ENCODE measurements at places on chromosomes 16 and 17.

- no peak for DNase-seq
Measured at GRCh38 chr17:50767446-50767845, at the start of gene ANKRD40CL. Gene ANKRD40CL (minus strand): TSS chr17:50767518. CDS start chr17:50766913, 605 bp downstream.

GRCh38 chr16:56203052-56203451 is 11.8 kb downstream of the GNAO1 start:
- DNase-seq = peak; percentile 8

GRCh38 chr17:36673637-36674277 is 72.4 kb downstream of the MRM1 start:
- DNase-seq = no peak

DNA sequence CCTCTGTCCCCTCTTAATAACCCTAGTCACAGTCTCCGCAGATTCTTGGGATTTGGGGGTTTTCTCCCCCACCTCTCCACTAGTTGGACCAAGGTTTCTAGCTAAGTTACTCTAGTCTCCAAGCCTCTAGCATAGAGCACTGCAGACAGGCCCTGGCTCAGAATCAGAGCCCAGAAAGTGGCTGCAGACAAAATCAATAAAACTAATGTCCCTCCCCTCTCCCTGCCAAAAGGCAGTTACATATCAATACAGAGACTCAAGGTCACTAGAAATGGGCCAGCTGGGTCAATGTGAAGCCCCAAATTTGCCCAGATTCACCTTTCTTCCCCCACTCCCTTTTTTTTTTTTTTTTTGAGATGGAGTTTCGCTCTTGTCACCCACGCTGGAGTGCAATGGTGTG is 5.6 kb downstream of the CCL22 start:
- no peak for DNase-seq

- DNase-seq = no peak
Measured at GRCh38 chr16:23317751-23318150, 15.6 kb downstream of the SCNN1B start.

GRCh38 chr17:80313160-80313829 is 52.6 kb downstream of the RNF213 start:
- no peak for DNase-seq

- DNase-seq = no peak
Measured at GRCh38 chr17:15981208-15981607, 18.3 kb downstream of the ZSWIM7 start.

GRCh38 chr16:12781777-12782176 is 21.9 kb downstream of the CPPED1 start:
- DNase-seq = no peak

DNA sequence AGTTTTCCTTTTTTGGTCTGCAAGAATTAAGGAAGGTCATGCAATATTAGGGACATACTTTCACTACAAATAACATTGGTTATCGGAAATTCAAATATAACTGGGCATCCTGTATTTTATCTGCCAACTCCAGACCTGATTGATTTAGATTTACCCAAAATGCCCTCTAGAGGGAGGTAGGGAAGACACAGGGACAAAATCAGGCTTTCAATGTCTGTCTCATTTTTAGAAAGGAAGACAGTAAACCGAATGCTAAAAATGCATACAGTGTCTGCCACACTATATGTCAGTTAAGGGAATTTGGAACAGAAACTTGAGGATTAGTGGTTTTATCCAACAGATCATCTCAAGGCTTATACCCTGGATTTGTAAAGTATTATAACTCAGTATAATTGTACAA is 161.7 kb upstream of the SOX9 start:
- no peak for DNase-seq

- no peak for DNase-seq
Measured at GRCh38 chr16:50354629-50355456, 13.9 kb downstream of the BRD7 start.

- no peak for DNase-seq
Measured at GRCh38 chr17:81217491-81217890, 5.3 kb downstream of the CEP131 start.

- no peak for DNase-seq
Measured at GRCh38 chr17:43219001-43219400, 7.3 kb downstream of the TMEM106A start.

GRCh38 chr17:9241371-9241712 is 220.0 kb downstream of the NTN1 start:
- no peak for DNase-seq

- no peak for DNase-seq
Measured at GRCh38 chr16:70753694-70754325, 47.1 kb downstream of the VAC14 start.

GRCh38 chr16:68718590-68718989 is 18.5 kb upstream of the CDH1 start:
- DNase-seq = no peak

DNA sequence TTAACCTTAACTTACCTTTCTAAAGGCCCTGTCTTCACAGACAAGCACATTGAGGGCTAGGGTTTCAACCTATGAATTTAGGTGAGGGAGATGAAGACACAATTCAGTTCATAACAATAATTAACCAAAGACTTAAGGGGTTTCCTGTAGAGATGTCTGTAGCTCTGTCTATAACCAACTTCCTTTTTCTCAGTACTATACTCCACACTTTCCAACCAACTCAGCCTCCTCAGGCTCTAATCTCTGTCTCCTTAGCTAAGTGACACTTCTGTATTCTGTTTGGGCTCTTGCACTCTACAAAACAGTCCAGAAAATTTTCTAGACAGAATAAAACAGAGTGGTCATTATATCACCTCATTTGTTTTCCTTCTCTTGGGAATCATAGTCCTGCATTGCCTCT is 25.8 kb downstream of the CAPNS2 start:
- DNase-seq = no peak

DNA sequence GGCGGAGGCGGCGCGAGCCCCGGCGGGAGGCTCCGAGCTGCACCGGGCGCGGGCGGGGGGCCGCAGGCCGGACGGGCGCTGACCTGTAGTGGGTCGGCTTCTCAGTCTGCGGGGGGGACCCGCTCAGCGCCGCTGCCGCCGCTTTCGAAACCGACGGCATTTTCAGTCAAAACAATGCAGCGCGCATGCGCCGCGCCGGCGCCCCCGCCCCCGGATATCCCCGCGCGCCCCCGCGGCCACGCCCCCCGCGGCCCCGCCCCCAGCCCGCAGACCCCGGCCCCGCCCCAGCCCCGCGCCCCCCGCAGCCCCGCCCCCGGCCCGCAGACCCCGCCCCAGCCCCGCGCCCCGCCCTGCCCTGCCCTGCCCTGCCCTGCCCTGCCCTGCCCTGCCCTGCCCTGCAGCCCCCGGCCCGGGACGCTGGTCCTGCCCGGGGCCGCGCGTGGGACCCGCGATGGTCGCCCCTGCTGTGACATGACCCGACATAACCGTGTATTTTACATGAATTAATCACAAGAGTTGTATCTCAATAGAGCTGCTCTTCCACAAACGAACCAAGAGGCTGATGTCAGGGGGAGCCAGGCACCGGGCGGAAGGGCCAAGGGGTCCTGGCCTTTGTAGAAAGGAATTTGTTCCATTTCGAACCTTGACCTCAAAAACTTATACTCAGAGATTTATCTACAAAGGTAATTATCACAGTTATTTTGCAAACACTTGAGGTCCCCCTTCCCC is at the start of gene UNKL:
Gene UNKL, minus strand, starts transcription at position 173 of the 729 bp plus-strand sequence. Its CDS starts 13 bp downstream, at position 160.
- no peak for DNase-seq

DNA sequence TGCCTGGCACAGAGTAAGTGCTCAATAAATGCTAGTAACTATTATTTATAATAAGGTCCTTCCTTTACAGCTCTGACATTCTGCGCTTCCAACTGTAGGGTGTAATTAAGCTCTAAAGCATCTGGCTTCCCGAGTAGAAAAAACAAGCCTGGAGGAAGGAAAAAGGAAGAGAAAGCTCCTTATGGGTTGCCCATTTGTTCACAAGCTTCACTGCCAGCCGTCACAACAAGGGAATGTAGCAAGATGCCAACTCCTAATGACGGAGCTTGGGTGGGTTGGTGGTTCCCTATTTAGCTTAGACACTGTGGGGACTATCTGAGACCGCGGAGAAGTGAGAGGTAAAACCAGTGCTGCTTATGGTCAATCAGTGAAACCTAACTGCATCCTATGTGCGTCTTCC is 7.3 kb upstream of the RPRML start:
- no peak for DNase-seq

DNA sequence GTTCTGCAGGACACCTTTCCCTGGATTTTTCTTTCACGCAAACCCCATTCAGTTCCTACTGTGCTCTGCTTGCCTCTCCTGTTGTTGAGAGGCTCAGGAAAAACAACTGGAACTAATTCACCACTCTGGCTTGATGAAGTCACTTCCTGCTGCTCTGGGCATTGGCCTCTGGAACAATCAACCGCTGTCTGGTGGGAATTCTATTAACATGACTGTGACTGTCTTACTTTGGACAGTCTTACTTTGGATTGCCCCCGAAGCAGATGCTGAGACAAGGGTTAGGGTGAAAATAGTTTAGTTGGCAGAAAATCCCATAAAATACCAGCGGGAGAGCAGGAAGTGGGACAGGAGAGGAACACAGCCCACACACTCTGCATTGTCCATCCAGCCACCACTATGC is 90.0 kb upstream of the HSBP1 start:
- DNase-seq = no peak

DNA sequence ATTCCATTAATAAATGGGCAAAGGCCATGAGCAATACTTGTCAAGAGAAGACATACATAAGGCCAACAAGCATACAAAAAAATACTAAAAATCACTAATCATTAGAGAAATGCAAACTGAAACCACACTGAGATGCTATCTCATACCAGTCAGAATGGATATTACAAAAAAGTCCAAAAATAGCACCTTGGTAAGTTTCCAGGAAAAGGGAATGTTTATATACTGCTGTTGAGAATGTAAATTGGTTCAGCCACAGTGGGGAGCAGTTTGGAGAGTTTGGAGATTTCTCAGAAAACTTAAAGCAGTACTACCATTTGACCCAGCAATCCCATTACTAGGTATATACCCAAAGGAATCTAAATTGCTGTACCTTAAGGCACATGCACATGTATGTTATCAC is 467.7 kb downstream of the CDH11 start:
- no peak for DNase-seq

- DNase-seq = no peak
Measured at GRCh38 chr17:29891131-29891530, 38.9 kb downstream of the SSH2 start.

DNA sequence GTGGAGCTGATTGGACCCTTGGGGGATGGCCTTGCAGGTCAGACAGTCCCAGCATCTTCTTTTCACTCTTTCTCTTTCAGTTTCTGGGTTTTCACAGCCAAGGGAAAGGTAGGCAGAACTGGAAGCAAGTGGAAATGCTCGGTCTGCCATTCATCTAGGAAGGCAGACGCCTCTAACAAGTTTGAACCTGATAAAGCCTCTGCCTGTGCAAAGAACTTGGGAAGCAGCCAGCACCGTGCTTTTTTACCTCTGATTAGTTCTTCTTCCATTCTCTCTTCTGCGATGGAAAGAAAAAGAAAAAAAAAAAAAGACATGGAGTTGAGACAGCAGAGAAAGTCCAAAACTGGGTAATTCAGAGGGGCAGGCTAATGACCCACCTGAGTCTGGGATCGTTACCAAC is 997.8 kb upstream of the EEF2KMT start:
- DNase-seq = no peak

- no peak for DNase-seq
Measured at GRCh38 chr17:57584050-57584551, 161.0 kb downstream of the CCDC182 start.

GRCh38 chr16:58284469-58284868 is 10.4 kb downstream of the PRSS54 start:
- no peak for DNase-seq

Data from epithelial cell of prostate (primary cell).